ENCODE measurements at places on chromosomes 3 and 15.

DNA sequence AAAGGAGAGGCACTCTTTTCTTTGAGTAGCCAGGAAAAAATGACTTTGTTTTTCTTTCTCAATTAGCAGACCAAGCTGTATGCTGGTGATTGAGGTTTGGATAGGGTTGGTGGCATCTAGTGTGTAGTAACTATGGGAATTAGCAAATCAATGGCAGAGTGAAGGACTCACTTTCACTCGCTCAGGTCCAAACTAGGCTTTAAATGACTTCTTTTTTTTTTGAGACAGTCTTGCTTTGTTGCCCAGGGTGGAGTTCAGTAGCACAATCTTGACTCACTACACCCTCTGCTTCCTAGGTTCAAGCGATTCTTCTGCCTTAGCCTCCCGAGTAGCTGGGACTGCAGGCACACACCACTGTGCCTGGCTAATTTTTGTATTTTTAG is 35.9 kb downstream of the PRKCI start:
- DNase-seq, result no peak

DNA sequence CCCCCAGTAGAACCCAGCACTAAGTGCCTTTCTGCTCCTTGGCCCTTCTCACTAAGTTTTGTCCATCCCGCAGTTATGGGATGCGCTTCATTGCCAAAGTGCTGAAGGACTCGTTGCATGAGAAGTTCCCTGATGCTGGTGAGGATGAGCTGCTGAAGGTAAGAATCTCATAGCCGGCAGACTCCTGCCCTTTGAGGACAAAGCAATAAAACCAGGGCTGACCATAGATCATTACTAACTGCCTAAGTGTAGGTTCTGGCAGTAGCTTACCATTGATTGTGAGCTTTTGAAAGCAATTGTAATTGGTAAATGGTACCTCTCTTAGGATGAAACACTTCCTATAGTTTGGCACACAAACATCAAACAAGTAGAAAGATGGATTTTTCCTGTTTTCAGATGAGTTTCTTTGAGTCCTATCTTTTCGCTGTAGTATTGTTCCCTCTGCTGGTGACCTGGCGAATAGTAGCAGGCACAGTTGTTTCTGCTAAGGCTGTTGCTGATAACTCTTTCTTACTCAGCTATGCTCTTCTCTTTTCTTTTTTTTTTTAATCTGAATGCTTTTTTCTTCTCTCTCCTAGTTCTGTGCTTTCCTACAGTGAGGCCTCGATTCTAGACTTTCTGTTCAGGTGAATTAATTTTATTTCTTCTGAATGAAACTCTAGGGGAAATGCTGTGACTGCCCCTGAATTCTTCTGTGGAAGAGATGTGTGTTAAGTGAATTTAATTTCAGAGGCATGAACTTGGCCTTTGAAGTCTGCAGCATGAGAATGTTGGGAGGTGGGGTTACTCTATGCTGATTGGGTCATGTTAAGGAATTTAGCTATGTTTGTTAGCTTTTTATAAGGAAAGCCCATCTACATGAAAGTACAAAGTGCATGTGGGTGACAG is 47.4 kb upstream of the CRTC3 start:
- no peak for DNase-seq

DNA sequence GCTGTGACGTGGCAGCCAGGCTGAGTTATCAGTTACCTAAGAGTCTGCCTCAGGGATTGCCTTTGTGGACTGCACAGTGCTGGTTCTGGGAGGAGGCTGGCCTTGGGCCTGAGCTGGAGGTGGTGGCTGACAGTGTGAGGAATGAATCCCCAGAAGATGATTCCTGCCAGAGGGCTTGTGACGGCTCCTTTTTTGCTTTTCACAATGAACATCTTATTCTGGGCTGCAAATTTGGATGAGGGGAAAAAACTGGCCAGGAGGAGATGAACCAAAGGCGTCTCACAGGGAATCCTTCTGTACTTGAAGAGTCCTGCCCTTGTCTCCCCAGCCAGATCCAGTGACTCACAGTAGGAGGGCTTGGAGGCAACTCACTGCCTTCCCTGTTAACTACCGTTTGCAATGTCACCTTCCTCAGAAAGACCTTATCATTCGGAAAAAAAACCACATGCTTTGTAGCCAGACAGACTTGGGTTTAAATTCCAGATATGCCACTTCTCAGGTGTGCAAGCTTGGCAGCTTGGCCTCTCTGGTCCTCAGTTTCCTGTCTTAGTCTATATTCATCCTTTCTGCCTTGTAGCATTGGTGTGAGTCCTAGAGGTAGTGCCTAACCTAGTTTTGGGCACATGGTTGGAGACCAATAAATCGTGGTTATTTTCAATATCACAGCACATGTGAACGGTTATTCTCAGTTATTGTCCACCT is 19.1 kb downstream of the ST6GAL1 start:
- no peak for DNase-seq

GRCh38 chr3:66383023-66383422 is 117.8 kb downstream of the LRIG1 start:
- DNase-seq, result no peak
